ENCODE measurements at places on chromosomes 5 and 9. TPM values are rescaled to one million over a fixed set of nuclear protein-coding genes. Genes with fewer than 3 reads are reported as not detected.

DNA sequence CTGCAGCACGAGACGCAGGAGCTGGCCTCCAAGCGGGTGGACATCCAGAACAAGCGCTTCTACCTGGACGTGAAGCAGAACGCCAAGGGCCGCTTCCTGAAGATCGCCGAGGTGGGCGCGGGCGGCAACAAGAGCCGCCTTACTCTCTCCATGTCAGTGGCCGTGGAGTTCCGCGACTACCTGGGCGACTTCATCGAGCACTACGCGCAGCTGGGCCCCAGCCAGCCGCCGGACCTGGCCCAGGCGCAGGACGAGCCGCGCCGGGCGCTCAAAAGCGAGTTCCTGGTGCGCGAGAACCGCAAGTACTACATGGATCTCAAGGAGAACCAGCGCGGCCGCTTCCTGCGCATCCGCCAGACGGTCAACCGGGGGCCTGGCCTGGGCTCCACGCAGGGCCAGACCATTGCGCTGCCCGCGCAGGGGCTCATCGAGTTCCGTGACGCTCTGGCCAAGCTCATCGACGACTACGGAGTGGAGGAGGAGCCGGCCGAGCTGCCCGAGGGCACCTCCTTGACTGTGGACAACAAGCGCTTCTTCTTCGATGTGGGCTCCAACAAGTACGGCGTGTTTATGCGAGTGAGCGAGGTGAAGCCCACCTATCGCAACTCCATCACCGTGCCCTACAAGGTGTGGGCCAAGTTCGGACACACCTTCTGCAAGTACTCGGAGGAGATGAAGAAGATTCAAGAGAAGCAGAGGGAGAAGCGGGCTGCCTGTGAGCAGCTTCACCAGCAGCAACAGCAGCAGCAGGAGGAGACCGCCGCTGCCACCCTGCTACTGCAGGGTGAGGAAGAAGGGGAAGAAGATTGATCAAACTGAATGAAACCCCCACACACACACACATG, 654 bp downstream of the PURA start:
- H3K4me3 ChIP-seq: peak overlapping the region; percentile 92
- DNase-seq: peak; percentile 37
- H3K4me1 ChIP-seq: peaks cover 72% of the 10 kb centered on the region
- no peaks in the 10 kb centered on the region for H3K27me3 ChIP-seq

Gene IL7R
- 39.4 TPM for total RNA-seq

DNA sequence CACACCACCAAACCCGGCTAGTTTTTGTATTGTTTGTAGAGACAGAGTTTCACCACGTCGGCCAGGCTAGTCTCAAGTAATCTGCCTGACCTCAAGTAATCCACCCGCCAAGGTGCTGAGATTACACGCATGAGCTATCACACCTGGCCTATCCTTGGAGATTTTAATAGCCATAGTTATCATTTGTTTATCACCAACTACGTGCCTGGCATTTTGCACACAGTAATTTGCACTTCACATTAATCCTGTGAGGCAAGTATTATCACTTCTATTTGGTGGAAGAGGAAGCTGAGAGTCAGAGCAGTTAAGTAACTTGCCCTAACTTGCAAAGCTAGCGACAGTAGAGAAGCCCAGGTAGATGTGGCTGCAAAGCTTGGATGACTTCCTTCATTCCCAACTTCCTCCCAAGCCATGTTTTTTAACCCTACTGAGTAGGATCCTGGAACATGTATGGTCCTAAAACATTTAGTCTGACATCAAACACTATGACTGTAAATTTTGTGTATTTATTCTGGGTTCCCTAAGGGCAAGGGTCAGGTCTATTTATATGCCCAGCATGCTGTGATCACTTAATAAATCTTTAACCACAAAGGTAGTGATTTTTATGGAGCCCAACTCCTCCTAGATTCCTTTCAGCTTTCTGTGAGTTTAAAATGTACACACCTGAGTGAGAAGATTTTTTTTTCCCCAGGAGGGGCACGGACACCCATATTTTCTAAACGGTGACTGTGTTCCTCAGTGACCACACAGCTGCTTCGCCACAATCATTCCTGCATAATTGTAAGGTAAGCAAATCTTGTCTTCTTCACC, 100.2 kb upstream of the RAI14 start:
- H3K4me3 ChIP-seq: no peak overlapping the region
- peaks cover 8% of the 10 kb centered on the region for H3K27me3 ChIP-seq
- no peak overlapping the region for H3K27ac ChIP-seq

DNA sequence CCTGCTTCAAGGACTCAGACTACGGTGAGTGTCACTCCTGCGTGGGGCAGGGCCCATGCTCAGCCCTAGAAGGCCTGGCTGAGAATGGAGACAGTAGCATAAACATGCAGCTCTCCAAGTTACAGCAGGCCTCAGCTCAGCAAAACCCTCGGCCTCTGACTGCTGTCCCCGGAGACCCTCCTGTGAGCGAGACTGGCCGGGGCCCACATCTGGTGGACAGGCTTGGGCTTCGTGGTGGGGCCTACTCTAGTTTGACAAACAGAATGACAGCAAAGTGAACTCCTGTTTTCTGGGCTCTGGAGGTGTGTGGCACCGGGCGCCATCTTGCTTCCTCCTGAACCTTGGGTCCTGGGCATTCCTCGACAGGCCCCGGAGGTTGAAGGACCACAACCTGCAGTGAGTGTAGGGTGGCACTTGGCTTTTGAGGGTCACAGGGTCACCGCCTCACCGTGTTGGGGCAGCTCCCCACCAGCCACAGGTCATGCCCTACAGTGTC, 97.5 kb downstream of the PHF2 start:
- 0 out of 2 replicates have a peak, but pooled peaks cover 5% of the 10 kb centered on the region for H3K36me3 ChIP-seq
- DNase-seq: no peak
- no peak overlapping the region for H3K27ac ChIP-seq
- no peaks in the 10 kb centered on the region for H3K4me1 ChIP-seq
- H3K4me3 ChIP-seq: no peak overlapping the region

Gene GARNL3
- total RNA-seq: 0.78 TPM

DNA sequence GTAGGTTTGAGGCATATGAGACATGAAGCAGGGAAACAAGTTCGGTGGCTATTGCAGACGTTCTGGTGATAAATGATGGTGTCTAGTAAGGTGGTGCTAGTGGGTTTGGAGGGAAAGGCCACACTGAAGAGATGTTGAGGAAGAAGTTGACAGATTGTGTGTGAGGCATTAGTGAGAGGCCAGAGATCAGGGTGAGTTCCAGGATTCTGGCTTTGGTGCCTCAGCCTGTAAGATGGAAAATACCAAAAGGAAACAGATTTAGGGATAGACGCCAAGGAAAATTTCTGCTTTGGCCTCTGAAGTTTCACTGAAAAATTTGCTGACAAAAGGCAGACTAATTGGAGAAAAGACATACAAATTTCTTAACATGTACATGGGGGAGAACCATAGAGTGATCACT, 6.4 kb upstream of the PAIP1 start:
- DNase-seq: no peak
- H3K27me3 ChIP-seq: no peaks in the 10 kb centered on the region
- no peak overlapping the region for H3K4me3 ChIP-seq
